ENCODE measurements at places on chromosomes 4 and X. TPM values are rescaled to one million over a fixed set of nuclear protein-coding genes. Genes with fewer than 3 reads are reported as not detected.

DCAF8L2 gene
- under 0.01 TPM for total RNA-seq

HPGDS gene
- not detected for total RNA-seq

AMBN gene
- not detected for total RNA-seq

BEX5 gene
- not detected for total RNA-seq

NR3C2 gene
- total RNA-seq: 1.00 TPM

TMEM144 gene
- 9.2 TPM for total RNA-seq

Measured in smooth muscle cell of bladder (primary cell).